Right kidney (tissue), 9 donors: ENCODE measurements at places on chromosomes 3 and 15.

DNA sequence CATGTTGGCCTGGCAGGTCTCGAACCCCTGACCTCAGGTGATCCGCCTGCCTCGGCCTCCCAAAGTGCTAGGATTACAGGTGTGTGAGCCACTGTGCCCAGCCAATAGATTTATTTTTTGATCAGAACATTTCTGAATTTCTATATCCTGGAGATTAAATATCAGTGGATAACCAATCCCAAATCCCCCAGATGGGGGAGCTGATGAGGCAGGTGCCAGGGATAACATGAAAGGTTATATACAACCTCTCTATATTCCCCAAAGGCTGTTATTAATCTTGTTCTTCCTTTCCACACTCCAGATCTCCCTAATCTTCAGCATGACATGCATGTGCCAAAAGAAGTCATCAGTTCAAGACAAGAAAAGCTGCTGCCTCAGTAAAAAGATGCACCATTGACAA is 112.3 kb downstream of the WDR76 start:
- DNase-seq: no peak

DNA sequence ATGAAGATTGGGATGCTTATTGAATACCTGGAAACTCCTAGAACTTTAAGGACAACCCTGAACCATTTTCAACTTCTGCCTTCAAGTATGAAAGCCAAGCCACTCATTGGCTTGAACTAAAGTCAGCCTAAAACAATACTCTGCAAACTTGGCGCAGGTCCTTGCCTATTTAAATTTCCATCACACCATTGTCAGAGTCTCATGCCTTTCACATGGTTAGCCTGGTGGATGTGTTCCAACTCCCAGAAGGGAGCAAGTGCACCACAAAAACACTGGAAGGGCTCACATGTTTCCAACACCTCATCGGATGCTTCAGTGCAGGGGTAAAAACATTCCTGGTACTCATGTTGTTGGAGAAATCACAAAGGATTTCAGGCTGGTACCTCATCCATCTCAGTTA is 511.6 kb upstream of the MDFIC2 start:
- no peak for DNase-seq

DNA sequence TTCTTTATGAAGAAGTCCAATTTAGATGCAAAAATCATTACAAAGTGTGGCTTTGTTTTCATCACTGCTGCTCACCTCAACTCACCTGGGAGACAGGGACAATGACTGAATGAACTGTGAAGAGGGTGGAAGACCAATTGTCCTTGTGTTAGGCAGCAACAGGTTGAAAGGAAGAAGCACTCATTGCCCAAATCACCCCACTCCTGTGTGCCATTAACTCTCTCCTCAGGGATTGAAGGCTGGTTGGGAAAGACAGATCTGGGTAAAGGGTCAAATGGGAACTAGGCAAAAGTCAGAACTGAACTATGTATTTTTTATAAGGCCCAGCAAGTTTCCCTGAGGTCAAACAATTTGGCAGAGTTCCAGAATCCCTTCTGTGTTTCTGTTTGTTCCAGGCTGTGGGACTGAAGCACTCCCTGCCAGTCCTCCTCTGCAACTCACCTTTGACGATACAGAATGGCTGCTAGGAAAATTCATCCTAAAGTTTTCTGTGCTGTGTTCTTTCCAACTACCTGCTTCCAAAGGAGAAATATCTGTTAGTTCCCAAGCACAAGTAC is 68.6 kb upstream of the CCDC39 start:
- DNase-seq: no peak

DNA sequence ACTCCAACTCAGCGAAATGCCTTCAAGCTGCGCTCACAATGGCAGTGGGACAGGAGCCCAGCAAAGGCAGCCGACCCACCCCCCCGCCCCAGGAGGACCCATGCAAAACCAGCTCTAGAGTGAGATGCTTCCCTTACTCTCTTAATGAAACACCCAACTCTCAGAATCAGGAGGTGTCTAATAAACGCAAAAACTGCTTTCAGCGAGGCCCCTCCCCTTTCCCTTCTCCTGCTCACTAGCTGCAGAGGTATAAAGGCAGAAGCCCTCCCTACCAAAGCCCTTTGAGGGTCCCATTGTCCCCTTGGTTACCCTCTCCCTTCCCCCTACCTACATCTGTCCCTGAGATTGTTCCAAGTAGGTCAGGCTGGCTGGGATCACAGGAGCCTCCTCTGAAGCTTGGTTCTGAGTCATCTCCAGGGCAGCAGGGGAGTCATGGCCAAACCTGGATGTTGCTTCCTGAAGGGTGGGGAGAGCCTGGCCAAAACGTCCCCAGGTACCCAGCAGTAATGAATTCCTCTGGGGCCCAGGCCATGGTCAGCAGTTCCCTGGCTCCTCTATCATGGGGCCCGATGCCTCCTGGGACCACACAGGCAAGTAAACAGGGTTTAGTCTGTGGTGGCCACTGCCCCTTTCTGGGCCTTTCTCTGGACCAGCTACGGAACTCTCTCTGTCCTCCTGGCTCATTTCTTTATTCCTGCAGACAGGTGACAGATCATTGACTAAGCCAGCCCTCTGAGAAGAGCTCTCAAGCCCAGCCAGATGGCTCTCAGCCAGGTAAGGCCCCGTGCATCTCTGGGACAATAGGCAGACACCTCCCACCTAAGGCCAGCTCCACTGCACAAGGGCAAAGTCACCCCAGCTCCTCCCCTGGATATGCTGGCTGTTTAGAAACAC is 8.6 kb downstream of the KLHL25 start:
- peak; percentile 57 for DNase-seq

- DNase-seq: no peak
These were observed 208.6 kb downstream of the NFKBIZ start for GRCh38 chr3:102057781-102058421.

GRCh38 chr3:135191708-135192107 is 396.6 kb downstream of the EPHB1 start:
- DNase-seq: no peak

DNA sequence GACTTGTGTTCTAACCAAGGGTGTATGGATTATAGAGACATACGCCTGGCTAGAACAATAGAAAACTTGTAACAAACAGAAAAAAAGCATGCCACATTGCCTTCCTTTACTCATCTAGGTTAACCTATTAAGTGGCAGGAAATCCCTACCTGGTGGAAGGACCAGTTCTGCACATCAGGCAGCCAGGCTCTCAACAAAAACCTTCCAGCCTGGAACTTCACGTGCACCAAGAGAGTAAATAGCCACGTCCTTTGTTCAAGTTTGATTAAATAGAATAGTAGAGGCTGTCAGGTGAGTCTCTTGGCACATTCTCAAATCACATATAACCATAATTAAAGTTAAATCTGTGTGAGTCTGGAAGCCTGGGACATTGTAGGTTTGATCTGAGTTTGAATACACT is 85.0 kb upstream of the DPH6 start:
- DNase-seq: no peak
